Stimulated activated CD8-positive, alpha-beta memory T cell treated with anti-CD3 and anti-CD28 coated beads, Interleukin-4, amount 100 ng/mL, for 1 hour (primary cell): ENCODE measurements at places on chromosomes 16 and 17.

DNA sequence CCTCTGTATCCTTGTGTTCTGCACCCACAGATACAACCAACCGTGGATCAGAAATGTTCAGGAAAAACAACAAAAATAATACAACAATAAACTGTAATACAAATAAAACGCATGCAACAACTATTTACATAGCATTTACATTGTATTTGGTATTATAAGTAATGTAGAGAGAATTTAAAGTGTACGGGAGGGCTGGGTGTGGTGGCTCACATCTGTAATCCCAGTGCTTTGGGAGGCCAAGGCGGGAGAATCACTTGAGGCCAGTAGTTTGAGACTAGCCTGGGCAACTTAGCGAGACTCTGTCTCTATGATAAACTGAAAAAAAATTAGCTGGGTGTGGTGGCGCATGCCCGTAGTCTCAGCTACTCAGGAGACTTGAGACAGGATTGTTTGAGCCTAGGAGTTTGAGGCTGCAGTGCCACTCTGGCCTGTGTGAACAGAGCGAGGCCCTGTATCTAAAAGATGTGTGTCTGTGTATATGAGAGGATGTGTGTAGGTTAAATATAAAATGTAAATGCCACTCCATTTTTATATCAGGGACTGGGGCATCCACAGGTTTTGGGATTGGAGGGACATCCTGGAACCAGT is 13.3 kb downstream of the SEC14L1 start:
- no peak for DNase-seq

GRCh38 chr17:10069301-10069700 is 129.1 kb downstream of the GAS7 start:
- no peak for DNase-seq

DNA sequence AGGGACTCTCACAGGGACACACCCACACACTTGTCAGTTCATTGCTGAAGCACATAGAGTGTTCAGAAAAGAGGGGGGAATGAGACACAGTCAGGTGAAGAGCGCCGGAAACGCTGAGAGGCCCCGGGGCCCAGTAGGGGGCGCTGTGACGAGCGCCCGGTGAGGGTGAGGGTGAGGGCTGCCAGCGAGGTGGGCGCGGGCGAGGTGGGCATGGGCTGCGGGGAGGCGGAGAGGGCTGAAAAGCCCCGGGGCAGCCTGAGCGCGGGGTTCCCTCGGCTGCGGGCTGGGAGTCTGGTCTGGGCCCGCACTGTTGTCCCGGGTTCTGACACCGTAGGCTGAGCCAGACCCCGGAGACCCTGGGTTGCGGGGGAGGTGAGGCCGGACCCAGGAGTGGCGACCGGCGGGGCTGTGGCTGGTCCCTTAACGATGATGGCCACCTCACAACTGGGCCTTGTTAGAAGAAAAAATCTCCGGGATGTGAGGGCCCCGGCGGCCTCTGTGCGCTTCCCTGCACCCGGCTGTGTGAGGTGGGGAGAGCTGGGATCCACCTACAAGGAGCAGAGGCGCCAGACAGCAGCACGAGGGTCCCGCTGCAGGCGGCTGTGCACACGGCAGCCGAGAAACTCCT is 91.4 kb downstream of the C16orf78 start:
- no peak for DNase-seq

DNA sequence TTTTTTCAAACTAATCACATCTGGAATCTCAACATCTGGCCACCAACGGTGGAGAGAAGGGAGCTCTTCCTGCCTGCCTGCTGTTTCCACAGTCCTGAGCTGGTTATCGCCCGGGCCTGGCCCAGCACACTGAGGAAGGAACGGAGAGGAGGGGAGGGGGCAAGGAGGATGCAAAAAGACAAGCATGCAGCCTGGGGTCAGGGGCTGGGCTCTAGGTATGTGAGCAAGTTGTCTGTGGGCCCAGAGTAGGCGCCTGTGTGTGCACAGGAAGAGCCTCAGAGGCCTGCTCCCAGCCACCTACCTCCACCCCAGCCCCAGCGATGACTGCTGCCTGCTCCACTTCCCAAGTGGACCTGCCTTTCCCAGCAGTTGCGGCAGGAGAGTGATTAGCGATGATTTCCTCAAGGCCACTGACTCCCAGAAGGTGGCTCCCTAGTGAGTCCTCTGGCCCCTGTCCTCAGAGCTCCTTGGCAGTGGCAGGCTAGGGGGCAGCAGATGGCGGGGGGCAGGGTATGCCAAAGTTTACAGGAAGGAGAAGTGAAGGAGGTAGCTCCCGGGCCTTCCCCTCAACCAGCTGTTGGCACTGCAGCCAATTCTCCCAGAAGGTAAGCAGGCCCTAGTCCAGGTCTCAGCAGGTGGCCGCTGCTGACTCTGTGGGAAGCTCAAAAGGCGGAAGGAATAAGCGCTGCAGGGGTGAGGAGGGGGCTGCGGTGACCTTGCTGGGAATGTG is 27.0 kb upstream of the RASD1 start:
- no peak for DNase-seq

- DNase-seq: no peak
Measured at GRCh38 chr17:72656130-72656763, 436.2 kb downstream of the SLC39A11 start.

DNA sequence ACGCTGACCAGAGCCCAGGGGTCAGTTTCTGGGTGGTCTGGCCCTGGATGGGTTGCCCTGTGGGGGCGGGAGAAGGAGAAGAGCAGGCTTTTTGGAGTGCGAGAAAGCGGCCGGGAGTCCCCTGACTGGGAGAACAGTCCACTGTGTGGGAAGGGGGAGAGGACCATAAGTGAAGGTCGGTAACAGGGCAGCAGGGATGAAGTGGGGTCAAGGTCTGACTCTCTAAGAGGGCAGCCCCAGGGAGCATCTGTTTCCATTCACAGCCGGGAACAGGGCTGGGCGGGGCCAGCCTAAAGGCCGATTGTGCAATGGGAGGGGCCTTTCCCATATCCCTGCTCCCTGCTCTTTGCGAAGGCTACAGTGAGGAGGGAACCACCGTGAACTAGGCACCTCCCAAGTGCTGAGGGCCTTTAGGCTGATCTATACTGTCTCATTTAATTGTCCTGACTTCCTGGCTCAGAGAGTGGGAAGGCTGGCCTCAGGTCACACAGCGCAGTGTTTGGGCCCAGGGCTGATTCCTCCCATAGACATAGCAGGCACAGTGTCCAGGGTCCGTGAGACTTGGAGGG is 10.4 kb upstream of the WFDC1 start:
- DNase-seq: no peak

- DNase-seq: no peak
Measured at GRCh38 chr16:67542464-67542863, 13.8 kb downstream of the RIPOR1 start.

DNA sequence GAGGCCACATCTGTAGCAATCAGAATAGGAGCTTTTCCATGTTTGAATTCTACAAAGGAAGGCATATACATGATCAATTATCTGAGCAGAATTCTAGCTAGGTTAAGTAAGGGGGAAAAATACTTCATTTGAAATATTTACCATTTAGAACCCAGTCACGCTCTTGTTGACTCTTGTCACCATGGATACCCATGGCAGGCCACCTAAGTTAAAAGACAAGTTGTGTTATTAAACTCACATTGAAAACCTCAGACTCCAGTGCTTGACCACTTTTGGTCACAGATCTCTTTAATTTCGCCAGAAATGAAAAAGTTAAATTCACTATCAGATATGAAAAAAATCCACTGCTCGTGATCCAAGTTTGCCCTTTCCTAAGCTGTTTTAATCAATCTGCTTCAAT is 4.1 kb downstream of the DDX5 start:
- DNase-seq: no peak

DNA sequence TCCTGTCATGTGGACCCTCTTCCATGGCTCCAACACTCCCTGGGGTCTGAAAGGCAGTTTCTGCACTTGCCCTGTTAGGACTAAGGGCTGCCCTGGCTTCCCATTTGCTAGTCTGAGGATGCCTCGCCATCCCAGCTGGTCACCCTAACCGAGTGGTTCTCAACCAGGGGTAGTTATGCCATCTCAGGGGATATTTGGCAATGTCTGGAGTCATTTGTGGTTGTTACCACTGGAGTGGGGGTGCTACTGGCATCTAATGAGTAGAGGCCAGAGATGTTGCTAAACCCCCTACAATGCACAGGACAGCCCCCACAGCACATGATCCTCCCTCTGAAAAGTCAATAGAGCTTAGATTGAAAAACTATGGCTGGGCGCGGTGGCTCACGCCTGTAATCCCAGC is 26.9 kb upstream of the CDH1 start:
- no peak for DNase-seq
